ENCODE measurements at places on chromosomes 2 and 18. TPM values are rescaled to one million over a fixed set of nuclear protein-coding genes. Genes with fewer than 3 reads are reported as not detected.

DNA sequence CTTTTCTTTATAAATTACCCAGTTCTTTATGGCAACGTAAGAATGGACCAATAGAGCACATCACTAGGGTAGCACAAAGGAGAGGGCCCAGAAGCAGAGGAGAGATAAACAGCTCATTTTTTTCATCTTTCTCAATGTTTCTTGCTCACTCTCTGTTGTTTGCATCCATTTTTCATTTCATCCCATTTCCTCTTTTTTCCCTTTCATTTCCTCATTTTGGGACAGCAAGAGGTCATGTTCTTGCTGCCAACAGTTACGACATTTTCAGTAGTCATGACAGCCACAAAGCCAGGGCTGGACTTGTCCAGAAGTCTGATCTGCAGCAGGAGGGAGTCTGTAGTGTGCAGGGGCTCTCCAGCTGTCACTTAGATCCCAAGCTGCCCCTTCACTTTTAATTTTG, 52.7 kb upstream of the CYP1B1 start:
- no peak overlapping the region for H3K27ac ChIP-seq
- DNase-seq, result no peak
- no peaks in the 10 kb centered on the region for H3K36me3 ChIP-seq
- H3K4me1 ChIP-seq, result no peaks in the 10 kb centered on the region

GRCh38 chr2:11056614-11057013, 98.7 kb upstream of the SLC66A3 start:
- H3K27me3 ChIP-seq, result no peaks in the 10 kb centered on the region
- no peak overlapping the region for H3K27ac ChIP-seq
- no peaks in the 10 kb centered on the region for H3K36me3 ChIP-seq
- no peak for DNase-seq
- no peak overlapping the region for H3K4me3 ChIP-seq

- no peak overlapping the region for H3K4me3 ChIP-seq
- H3K36me3 ChIP-seq, result peaks cover 41% of the 10 kb centered on the region
- peaks cover 49% of the 10 kb centered on the region for H3K4me1 ChIP-seq
These were observed 3.4 kb downstream of the NAGK start for GRCh38 chr2:71071681-71072398.

DNA sequence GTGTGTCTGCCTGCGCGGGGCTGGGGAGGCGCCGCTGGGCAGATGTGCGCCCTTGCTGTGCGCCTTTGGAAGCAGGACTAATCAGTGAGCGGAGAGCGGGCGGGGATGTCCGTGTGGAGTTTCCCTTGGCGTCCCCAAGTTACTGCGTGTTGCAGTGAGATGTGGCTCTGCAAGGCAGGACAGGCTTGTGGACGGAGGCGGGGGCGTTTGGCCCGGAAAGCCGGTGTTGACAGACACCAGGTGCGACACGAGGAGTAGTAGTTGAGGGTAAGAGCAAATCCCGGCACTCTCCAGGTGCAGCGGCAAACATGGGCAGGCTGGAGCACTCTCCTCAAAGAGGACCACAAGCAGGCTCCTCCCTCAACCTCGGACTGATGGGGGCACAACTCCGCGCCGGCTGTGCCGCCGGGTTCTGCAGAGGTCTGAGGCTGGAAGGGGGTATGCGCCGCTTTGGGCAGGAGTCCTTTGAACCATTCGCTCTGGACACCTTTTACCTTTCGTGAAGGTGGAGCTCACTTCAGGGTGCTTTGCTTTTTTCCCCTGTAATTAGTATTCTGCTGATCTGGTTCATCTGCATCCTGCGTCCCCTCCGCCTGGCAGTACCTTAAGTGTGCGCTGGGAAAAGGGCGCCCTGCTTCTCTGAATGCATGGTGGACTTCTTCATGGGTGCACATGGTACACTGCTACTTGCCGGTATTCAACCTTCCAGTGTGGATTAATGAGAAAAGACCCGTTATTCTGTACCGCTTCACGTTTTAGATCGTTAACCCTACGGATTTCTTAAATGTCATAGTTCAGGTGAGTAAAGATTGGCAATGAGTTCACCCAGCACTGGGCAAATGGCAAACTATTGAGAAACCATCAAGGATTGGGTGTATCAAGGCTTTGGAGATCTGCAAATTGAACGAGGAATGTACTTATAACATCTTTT, 608 bp downstream of the CDH7 start:
- DNase-seq, result no peak
- H3K4me1 ChIP-seq, result peaks cover 5% of the 10 kb centered on the region
- no peaks in the 10 kb centered on the region for H3K27me3 ChIP-seq
- H3K27ac ChIP-seq, result no peak overlapping the region

DNA sequence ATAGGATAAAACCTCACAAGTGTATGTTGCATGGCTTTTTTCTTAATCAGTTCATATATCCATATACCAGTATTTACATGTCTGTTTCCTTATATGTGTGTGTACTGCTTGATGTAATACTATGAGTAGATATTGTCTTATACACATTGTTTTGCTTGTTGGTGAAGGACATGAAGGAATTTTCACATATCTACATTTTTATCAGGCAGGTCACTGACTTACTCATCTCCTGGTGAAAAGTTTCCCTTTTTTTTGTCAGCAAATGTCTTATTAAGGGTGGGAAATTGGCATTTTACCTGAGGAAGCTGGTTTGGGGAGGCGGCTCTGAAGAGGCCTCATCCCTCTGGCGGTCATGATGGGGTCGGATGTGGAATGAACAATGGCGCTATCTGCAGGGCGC, 61.4 kb upstream of the LYPD1 start:
- no peaks in the 10 kb centered on the region for H3K36me3 ChIP-seq
- DNase-seq, result no peak
- no peaks in the 10 kb centered on the region for H3K4me1 ChIP-seq

- no peak overlapping the region for H3K4me3 ChIP-seq
- no peak for DNase-seq
- H3K27ac ChIP-seq, result no peak overlapping the region
- H3K36me3 ChIP-seq, result no peaks in the 10 kb centered on the region
- H3K4me1 ChIP-seq, result no peaks in the 10 kb centered on the region
- H3K27me3 ChIP-seq, result no peaks in the 10 kb centered on the region
These were observed 262.0 kb upstream of the PIK3C3 start for GRCh38 chr18:41693008-41693407.

- DNase-seq, result no peak
- no peaks in the 10 kb centered on the region for H3K36me3 ChIP-seq
- no peak overlapping the region for H3K27ac ChIP-seq
- H3K4me3 ChIP-seq, result no peak overlapping the region
These were observed 388.6 kb upstream of the NRXN1 start for GRCh38 chr2:51420511-51420910.

DNA sequence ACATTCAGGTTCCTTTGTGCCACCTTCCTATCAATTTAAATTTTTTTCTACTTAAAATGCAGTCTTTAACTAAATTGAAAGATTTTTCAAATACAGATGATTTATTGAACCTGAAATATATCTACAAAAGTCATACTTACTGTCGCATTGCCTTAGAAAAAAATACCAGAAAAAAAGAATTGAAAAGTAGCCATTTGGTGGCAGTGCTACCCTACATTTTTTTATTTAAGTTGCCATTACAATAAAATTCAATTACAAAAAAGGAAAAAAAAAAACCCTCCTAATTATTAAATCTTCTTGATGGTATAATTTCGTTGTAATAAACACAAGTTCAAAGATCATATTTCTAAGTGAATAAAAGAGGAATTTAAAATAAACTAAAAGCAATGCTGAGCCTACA, 43.4 kb downstream of the DSC3 start:
- no peak for DNase-seq
- H3K4me1 ChIP-seq, result no peaks in the 10 kb centered on the region
- H3K27me3 ChIP-seq, result no peaks in the 10 kb centered on the region
- no peaks in the 10 kb centered on the region for H3K36me3 ChIP-seq

GRCh38 chr2:154293864-154294263, 404.6 kb upstream of the KCNJ3 start:
- H3K27ac ChIP-seq, result no peak overlapping the region
- H3K4me3 ChIP-seq, result no peak overlapping the region
- no peaks in the 10 kb centered on the region for H3K36me3 ChIP-seq
- DNase-seq, result no peak
- H3K27me3 ChIP-seq, result no peaks in the 10 kb centered on the region

GRCh38 chr2:128832946-128833663, 514.4 kb upstream of the HS6ST1 start:
- no peak overlapping the region for H3K4me3 ChIP-seq
- H3K4me1 ChIP-seq, result no peaks in the 10 kb centered on the region
- H3K36me3 ChIP-seq, result no peaks in the 10 kb centered on the region
- no peak overlapping the region for H3K27ac ChIP-seq

GRCh38 chr2:82837588-82838304, 1621.3 kb downstream of the SUCLG1 start:
- no peaks in the 10 kb centered on the region for H3K36me3 ChIP-seq
- DNase-seq, result no peak
- H3K27ac ChIP-seq, result no peak overlapping the region
- H3K27me3 ChIP-seq, result no peaks in the 10 kb centered on the region

STAT4 gene
- 9.1 TPM for total RNA-seq

FSHR gene
- total RNA-seq, result not detected

NT5DC4 gene
- not detected for total RNA-seq

KRTCAP3 gene
- total RNA-seq, result 3.9 TPM

SPR gene
- total RNA-seq, result 45.7 TPM

NOL4 gene
- total RNA-seq, result not detected

SCN7A gene
- total RNA-seq, result 15.0 TPM

ANKRD62 gene
- total RNA-seq, result 1.2 TPM

CARF gene
- 16.5 TPM for total RNA-seq

SERPINB13 gene
- 131 TPM for total RNA-seq

LBX2 gene
- not detected for total RNA-seq

All from vagina (tissue), 2 donors.